ENCODE measurements at places on chromosomes 3 and 15.
A peak's percentile ranks its signal among the peaks of the same experiment; 100 is the strongest.

- no peak for DNase-seq
These were observed 250.4 kb upstream of the TTC14 start for GRCh38 chr3:180351601-180352000.

- no peak for DNase-seq
These were observed 5.3 kb upstream of the SPSB4 start for GRCh38 chr3:141045849-141046248.

GRCh38 chr15:56568466-56569167 is 103.7 kb upstream of the MNS1 start:
- DNase-seq = no peak

- no peak for DNase-seq
These were observed 1.3 kb downstream of the PSMD2 start for GRCh38 chr3:184300378-184300720.

- DNase-seq = peak; percentile 84
These were observed 82.2 kb upstream of the CTDSPL start for GRCh38 chr3:37779289-37780152.

GRCh38 chr3:185846037-185846436 is 21.2 kb upstream of the IGF2BP2 start:
- DNase-seq = peak; percentile 48

- no peak for DNase-seq
These were observed 60.0 kb downstream of the GAP43 start for GRCh38 chr3:115683305-115683704.

GRCh38 chr15:69540622-69541021 is 88.0 kb downstream of the RPLP1 start:
- no peak for DNase-seq

DNA sequence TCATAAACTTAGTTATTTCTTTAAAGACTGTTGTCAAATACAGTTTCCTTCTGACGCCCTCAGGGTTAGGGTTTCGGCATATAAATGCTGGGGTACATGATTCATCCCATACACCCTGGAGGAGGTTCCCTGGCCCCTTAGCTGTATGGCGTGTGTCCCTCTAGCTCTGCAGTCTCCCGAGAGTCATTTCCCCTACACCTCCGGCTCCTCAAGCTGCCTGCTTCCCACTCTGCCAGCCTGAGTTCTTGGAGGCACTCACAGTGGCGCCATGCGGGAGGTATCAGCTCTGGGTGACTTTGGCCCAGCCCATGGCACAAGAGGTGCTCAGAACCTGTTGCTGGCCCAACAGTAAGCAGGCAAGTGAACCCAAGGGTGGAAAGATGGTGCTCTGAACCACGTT is 70.2 kb upstream of the TRPM1 start:
- no peak for DNase-seq

GRCh38 chr3:189981668-189982067 is 139.0 kb downstream of the P3H2 start:
- no peak for DNase-seq

DNA sequence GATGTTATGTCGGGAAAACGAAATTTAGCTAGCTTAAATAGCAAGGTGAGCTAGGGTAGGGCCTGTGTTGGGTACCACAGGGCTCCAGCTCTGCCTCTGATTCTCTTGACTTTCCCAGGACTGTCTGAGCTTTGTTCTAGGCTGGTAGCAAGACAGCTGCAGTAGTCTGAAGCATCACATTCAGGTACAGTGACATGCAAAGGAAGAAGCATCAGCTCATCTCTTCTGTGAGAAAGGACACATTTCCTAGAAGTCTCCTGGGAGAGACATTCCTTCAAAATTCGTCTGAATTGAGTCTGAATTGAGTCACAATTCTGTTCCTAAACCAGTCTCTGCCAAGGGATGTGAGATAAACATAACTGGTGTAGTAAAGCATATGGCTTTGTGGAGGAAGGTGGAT is 8.5 kb upstream of the UBXN7 start:
- no peak for DNase-seq

DNA sequence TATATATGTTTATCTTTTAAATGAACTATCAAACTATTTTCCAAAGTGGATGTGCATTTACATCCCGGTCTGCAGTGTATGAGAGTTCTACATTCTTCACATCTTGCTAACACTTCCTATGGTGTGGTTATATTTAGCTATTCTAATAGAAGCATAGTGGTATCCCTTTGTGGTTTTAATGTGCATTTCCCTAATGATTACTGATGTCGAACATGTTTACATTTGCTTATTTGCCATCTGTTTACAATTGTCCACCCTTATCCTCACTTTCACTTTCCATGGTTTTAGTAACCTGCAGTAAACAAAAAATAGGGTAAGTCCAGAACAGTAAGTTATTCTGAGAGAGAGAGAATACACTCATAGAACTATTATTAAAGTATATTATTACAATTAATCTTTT is 360.5 kb upstream of the NAALADL2 start:
- no peak for DNase-seq

GRCh38 chr3:184030536-184030935 is 1.0 kb upstream of the HTR3D start:
- no peak for DNase-seq

DNA sequence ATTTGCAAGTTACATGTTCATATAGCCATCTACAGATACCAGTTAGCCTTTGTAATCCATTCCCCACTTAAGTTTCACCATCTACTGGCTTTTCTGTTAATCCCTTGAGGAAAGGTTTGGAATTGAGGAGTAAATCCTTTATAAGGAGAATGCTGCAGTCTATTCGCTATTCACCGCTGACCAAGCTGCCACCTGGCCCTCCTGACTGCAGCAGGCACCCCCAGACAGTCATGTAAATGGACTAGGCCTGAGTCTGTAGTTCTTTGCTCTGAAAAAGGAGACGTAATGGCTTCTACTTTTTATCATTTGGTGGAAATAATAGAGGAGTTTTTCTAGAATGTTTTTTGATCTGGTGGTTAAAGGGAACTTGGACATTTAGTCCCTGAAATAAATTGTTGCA is 3.2 kb downstream of the HIGD2B start:
- no peak for DNase-seq

- no peak for DNase-seq
These were observed 17.6 kb upstream of the COLQ start for GRCh38 chr3:15539066-15539465.

DNA sequence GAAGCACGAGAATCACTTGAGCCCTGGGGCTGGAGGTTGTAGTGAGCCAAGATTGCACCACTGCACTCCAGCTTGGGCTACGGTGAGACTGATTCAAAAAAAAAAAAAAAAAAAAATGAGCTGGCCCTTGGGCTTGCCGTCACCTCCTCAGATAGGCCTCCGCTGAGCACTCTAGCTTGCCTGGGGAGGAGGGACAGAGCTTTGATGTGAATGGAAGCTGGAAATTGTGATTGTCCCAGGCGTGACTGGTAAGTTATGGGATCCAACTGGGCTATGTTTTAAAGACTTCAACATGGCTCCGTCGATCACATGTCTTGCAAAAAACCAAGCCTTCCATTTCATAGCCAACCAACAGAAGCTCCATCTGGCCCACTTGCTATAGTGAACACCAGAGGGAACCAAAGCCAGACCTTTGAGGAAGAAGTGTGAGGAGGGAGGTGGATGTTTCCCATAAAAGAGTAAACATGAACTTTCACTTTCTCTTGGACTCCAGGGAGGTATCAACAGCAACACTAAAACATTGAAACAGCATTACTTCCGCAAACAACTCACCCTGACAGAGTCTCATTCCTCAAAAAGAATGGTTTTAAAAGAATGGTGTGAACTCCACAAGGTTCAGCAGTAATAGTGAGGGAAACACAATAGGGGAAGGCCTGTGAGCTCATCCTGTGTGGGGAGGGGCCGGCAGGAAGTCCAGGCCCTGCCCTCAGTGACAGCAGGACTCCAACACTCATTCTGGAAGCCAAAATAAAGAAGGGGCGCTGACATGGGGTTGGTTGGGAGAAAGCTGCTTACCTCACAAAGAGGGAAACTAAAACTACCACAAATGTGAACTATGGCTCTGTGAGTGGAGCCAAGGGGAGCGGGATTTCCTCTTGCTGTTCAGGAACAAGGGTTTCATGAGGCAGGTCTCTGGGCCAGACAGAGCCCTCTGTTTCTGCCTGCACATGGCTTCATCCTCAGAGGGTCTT is 59.2 kb upstream of the IL12A start:
- DNase-seq = peak; percentile 38
